Activated CD4-positive, alpha-beta T cell treated with anti-CD3 and anti-CD28 coated beads for 36 hours (primary cell): ENCODE measurements at places on chromosomes 3 and 15. TPM values are rescaled to one million over a fixed set of nuclear protein-coding genes. Genes with fewer than 3 reads are reported as not detected.

DNA sequence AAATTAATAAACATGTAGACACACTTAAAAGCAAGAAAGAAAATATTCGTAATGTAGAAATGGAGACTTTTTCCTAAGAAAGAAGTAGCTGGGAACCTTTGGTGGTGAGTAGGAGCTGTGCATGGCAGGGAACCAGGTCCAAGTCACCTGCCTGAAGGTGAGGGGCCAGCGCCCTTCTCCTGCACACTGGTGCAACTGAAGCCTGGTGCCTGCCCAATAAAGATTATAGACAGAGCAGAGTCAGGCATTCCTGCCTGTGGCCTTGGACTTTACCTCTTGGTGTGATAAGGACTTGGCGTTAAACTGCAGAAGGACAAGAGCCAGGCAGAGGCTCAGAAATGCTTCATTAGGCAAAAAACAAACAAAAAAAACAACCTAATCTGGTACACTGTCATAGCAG lies 14.2 kb downstream of the CFAP91 start:
- no peaks in the 10 kb centered on the region for H3K36me3 ChIP-seq
- H3K4me3 ChIP-seq: no peak overlapping the region
- H3K4me1 ChIP-seq: no peaks in the 10 kb centered on the region
- H3K27ac ChIP-seq: no peak overlapping the region
- DNase-seq: no peak

The FES gene
- total RNA-seq: 15.6 TPM

- peaks cover 54% of the 10 kb centered on the region for H3K4me1 ChIP-seq
- peaks cover 4% of the 10 kb centered on the region for H3K36me3 ChIP-seq
- no peak for DNase-seq
- no peak overlapping the region for H3K27ac ChIP-seq
Measured at GRCh38 chr15:73608941-73609340, 24.2 kb downstream of the NPTN start.

GRCh38 chr3:196336319-196337145 lies 1.7 kb downstream of the TM4SF19 start:
- no peak overlapping the region for H3K27ac ChIP-seq
- peaks cover 7% of the 10 kb centered on the region for H3K4me1 ChIP-seq
- H3K27me3 ChIP-seq: no peaks in the 10 kb centered on the region
- H3K4me3 ChIP-seq: no peak overlapping the region
- no peaks in the 10 kb centered on the region for H3K36me3 ChIP-seq

- no peak overlapping the region for H3K4me3 ChIP-seq
- no peak for DNase-seq
- no peaks in the 10 kb centered on the region for H3K4me1 ChIP-seq
- no peaks in the 10 kb centered on the region for H3K27me3 ChIP-seq
- H3K27ac ChIP-seq: no peak overlapping the region
Measured at GRCh38 chr3:98893740-98894139, 7.8 kb downstream of the DCBLD2 start.

The TNFAIP8L3 gene
- not detected for total RNA-seq

The FXR1 gene
- total RNA-seq: 175 TPM

- no peaks in the 10 kb centered on the region for H3K36me3 ChIP-seq
- DNase-seq: no peak
- no peak overlapping the region for H3K4me3 ChIP-seq
- no peak overlapping the region for H3K27ac ChIP-seq
- H3K27me3 ChIP-seq: no peaks in the 10 kb centered on the region
Measured at GRCh38 chr3:174398761-174399160, 460.4 kb upstream of the NAALADL2 start.

DNA sequence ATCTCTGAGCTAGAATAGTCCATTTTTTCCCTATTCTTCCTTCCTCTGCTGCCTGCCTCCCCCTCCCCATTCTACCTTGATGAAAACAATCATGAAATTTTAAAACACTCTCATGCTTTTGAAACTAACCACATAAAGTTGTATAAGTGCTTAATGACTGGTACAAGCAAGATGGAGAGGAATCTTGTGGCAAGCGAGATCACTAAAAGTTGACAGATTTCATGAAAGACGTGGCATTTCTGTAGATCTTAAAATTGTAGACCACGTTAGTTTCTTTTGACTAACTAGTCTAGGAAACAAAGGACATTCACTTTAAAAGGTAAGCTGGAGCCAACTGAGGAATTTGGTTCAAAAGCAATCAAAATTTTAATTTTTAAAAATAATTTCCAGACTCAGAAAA lies 35.4 kb downstream of the HHLA2 start:
- H3K36me3 ChIP-seq: peaks cover 5% of the 10 kb centered on the region
- no peak overlapping the region for H3K27ac ChIP-seq
- DNase-seq: no peak
- H3K4me3 ChIP-seq: no peak overlapping the region
- H3K4me1 ChIP-seq: peaks cover 25% of the 10 kb centered on the region
- H3K27me3 ChIP-seq: peaks cover 4% of the 10 kb centered on the region

- peaks cover 8% of the 10 kb centered on the region for H3K27me3 ChIP-seq
- H3K4me1 ChIP-seq: peaks cover 1% of the 10 kb centered on the region
- DNase-seq: no peak
Measured at GRCh38 chr3:70608434-70608833, 296.0 kb upstream of the MDFIC2 start.

- no peak overlapping the region for H3K27ac ChIP-seq
- no peaks in the 10 kb centered on the region for H3K27me3 ChIP-seq
- no peak overlapping the region for H3K4me3 ChIP-seq
- H3K36me3 ChIP-seq: peaks cover 9% of the 10 kb centered on the region
- no peaks in the 10 kb centered on the region for H3K4me1 ChIP-seq
Measured at GRCh38 chr3:126852511-126852910, 130.4 kb upstream of the PLXNA1 start.

The CHMP2B gene
- 29.4 TPM for total RNA-seq

GRCh38 chr15:41966920-41967465 lies 5.4 kb downstream of the EHD4 start:
- H3K4me3 ChIP-seq: no peak overlapping the region
- H3K27me3 ChIP-seq: no peaks in the 10 kb centered on the region
- peak overlapping the region; percentile 43 for H3K27ac ChIP-seq
- H3K36me3 ChIP-seq: peaks cover 32% of the 10 kb centered on the region
- H3K4me1 ChIP-seq: peaks cover 57% of the 10 kb centered on the region
- no peak for DNase-seq

The KCNMB3 gene
- 0.23 TPM for total RNA-seq

DNA sequence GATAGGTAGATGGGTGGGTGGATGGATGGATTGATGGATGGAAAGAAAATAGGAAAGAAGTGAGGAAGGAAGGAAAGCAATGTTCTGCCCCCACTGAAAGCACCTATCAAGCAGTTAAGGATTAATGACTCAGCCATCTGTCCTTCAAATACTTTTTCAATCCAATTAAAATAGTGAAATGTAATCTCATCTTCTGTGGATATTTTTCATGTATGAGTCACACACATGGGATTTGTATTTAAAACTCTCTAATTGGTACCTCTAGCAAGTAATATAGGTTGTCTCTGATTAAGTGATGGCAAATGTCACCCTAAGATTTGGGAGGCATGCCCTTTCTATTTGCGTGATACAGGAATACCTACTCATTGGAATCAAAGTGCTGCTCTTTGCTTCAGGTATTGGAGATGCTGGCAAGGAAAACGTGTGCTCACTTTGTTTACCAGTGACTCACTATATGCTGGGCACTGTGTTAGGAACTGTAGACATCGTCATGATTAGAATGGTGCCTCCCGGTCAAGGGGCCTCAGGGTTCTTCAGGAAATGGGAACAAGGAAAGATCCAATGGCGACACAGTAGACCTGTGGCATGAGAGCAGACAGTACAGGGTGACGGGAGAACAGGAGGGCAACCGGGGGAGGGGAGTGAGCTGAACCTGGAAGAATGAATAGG lies 230.1 kb downstream of the CLSTN2 start:
- no peak for DNase-seq
- no peaks in the 10 kb centered on the region for H3K4me1 ChIP-seq
- no peak overlapping the region for H3K4me3 ChIP-seq
- no peaks in the 10 kb centered on the region for H3K36me3 ChIP-seq

GRCh38 chr3:177419904-177420601 lies 222.8 kb upstream of the TBL1XR1 start:
- peak overlapping the region; percentile 37 for H3K4me3 ChIP-seq
- peak overlapping the region; percentile 86 for H3K27ac ChIP-seq
- DNase-seq: peak; percentile 31
- H3K36me3 ChIP-seq: no peaks in the 10 kb centered on the region
- H3K4me1 ChIP-seq: peaks cover 38% of the 10 kb centered on the region

The SPTSSB gene
- not detected for total RNA-seq

The GPR62 gene
- total RNA-seq: not detected

- H3K36me3 ChIP-seq: no peaks in the 10 kb centered on the region
- peaks cover 6% of the 10 kb centered on the region for H3K4me1 ChIP-seq
- H3K27ac ChIP-seq: no peak overlapping the region
- peaks cover 2% of the 10 kb centered on the region for H3K27me3 ChIP-seq
- H3K4me3 ChIP-seq: no peak overlapping the region
Measured at GRCh38 chr3:158847452-158847821, 45.6 kb downstream of the MFSD1 start.

DNA sequence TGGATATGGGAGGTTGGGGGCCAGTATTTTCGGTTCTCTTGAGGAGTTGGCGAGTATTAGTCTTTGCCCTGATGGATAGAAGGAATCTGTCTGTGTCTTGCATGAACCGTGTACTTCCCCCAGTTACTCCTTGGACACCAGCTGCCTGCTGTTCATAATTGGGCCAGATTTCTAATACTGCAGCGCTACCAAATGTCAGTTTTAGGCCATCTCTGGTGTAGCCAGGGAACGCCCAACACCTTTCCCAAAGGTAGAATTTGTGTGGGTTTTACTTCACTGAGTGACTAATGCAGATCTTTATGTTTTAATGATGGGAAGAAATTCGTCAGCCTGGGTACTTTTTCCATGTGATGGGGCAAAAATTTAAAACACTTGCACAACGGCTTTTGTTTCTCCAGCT lies 18.4 kb downstream of the FLNB start:
- no peaks in the 10 kb centered on the region for H3K36me3 ChIP-seq
- no peaks in the 10 kb centered on the region for H3K27me3 ChIP-seq
- H3K27ac ChIP-seq: no peak overlapping the region
- H3K4me3 ChIP-seq: no peak overlapping the region
- H3K4me1 ChIP-seq: peaks cover 53% of the 10 kb centered on the region
